ENCODE measurements at places on chromosomes 16 and 17.

DNA sequence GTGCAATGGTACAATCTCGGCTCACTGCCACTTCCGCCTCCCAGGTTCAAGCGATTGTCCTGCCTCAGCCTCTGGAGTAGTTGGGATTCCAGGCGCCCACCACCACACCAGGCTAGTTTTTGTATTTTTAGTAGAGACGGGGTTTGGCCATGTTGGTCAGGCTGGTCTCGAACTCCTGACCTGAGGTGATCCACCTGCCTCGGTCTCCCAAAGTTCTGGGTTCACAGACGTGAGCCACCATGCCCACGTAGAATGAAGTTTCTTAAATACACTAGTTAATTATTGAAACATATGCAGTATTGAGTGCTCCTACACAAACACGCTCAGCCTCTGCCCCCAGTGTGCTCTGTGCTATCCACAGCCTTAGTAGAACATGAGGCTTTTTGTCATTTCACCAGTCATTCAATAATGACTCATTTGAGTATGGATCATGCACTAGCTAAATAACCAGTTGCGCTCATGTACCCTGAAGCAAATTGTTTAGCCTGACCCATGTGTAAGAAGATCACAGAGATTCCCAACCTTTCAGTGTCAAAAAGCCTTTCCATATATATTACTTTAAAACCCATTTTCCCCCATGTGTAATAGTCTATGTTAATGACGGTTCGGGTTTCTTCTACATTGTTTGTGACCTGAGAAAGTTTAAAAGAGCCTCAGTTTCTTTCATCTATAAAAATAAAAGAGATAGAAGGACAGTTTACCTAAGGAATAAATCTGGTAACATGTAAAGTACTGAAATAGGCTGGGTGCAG is 49.7 kb downstream of the TUBD1 start:
- H3K4me3 ChIP-seq = no peak overlapping the region
- peak; percentile 37 for DNase-seq
- no peaks in the 10 kb centered on the region for H3K27me3 ChIP-seq
- peaks cover 7% of the 10 kb centered on the region for H3K4me1 ChIP-seq
- H3K27ac ChIP-seq = no peak overlapping the region
- peaks cover 32% of the 10 kb centered on the region for H3K36me3 ChIP-seq

- no peaks in the 10 kb centered on the region for H3K36me3 ChIP-seq
- DNase-seq = no peak
- no peak overlapping the region for H3K27ac ChIP-seq
- H3K27me3 ChIP-seq = no peaks in the 10 kb centered on the region
Observed at GRCh38 chr16:65743558-65743957, 621.7 kb upstream of the CDH11 start.

GRCh38 chr17:72622661-72623433 is 469.6 kb downstream of the SLC39A11 start:
- no peak for DNase-seq
- H3K4me1 ChIP-seq = no peaks in the 10 kb centered on the region
- H3K36me3 ChIP-seq = no peaks in the 10 kb centered on the region

DNA sequence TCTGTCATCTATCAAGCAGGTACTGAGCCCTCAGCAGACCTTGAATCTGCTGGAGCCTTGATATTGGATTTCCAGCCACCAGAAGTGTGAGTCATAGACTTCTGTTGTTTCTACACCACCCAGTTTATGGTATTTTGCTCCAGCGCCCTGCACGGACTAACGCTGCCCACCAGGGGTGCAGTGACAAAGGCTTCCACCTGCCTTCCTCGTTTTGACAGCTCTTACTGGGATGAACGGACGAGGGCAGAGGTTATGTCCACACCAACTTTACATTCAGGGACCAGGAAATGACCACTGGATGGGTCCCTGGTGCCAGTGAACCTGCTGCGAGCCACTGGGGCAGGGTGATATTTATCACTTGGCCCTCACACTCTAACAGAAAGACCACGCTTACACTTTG is 66.6 kb upstream of the CBX4 start:
- no peak overlapping the region for H3K4me3 ChIP-seq
- no peaks in the 10 kb centered on the region for H3K36me3 ChIP-seq
- H3K27ac ChIP-seq = no peak overlapping the region

- H3K27ac ChIP-seq = no peak overlapping the region
- H3K36me3 ChIP-seq = peaks cover 62% of the 10 kb centered on the region
- peaks cover 3% of the 10 kb centered on the region for H3K4me1 ChIP-seq
Observed at GRCh38 chr16:31707743-31708335, 165.8 kb upstream of the ZNF267 start.

GRCh38 chr17:69228576-69228975 is at the start of gene ABCA10:
Gene ABCA10 (minus strand): TSS chr17:69228824. CDS start chr17:69225358, 3,466 bp downstream.
- no peaks in the 10 kb centered on the region for H3K27me3 ChIP-seq
- no peak for DNase-seq
- no peak within 1 kb of the TSS for H3K4me3 ChIP-seq
- no peaks in the 10 kb centered on the region for H3K4me1 ChIP-seq
- H3K36me3 ChIP-seq = no peaks in the 10 kb centered on the region

All from H9 (cell line).